ENCODE measurements at places on chromosomes 2 and 18.
A peak's percentile ranks its signal among the peaks of the same experiment; 100 is the strongest.

DNA sequence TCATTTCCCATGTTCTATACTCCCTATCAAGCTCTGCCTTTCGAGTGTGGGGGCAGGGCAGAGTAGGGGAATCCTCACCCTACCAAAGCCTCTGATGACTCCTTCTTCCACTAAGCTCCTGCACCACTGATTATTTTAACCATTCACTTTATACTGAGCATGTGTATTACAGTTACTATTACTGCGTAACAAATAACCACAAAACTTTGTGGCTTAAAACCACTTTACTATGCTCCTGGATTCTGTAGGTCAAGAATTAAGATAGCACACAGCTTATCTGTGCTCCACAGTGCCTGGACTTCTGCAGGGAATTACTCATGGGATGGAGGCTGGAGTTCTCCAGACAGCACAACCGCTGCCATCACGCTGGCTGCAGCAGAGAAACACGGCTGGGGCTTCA, 117.4 kb upstream of the DNAJC10 start:
- DNase-seq, result no peak

DNA sequence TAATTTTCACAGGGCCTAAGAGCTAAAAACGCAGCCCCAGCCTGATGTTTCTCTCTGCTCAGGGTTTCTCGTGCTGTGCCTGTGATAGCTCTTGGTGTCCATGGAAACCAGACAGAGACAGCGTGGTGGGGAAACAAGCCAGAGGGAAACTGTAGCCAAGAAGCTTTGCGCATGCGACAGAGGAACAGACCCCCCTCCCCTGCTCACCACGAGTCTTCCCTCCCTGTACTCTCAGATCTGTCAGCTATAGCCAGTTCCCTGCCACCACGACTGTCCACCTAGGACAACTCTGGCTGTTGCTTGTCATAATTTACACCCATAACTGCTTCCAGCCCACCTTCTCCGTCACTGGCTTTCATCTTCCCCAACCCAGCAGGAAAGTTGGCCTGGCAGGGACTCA, 13.2 kb upstream of the DNAJC27 start:
- peak; percentile 32 for DNase-seq

- no peak for DNase-seq
Measured at GRCh38 chr18:30175621-30176225, 866.8 kb downstream of the DSC3 start.

GRCh38 chr2:173431191-173431590, 76.5 kb downstream of the CDCA7 start:
- no peak for DNase-seq

DNA sequence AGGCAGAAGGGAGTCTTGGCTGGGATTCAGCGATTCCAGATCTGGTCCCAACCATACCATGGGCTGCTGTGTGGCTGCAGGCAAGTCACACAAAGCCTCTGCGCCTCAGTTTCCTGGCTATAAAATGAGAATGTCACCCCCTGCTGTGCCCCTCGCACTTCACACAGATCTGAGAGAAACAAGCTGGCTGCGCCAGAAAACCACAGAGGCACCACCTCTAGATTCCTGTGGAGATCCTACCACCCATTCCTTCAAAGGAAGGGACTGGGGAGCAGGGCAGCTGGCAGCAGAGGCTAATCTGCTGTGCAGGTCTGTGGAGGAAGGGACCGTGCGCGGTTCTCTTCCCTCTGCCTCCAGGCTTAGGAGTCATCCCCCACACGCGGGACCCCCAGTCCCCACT, 19.8 kb downstream of the NEURL3 start:
- no peak for DNase-seq

DNA sequence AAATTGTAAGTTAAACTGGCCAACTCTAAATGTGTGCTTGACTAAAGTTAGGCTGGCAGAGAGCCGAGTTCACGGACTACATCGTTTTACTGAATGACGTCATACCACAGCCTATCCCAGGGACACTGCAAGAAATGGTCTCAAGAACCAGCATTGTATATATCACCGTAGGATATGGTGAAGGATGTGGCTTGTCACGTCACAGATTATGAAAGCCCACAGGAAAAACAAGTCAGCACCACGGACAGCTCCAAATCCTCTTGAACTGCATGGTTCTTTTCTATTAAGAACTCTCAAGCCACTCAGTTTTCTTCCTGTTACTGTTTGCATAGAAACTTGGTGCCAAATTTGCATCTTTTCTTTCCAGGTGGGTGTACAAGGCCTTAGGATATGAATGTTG, 85.1 kb upstream of the ACAA2 start:
- no peak for DNase-seq

- no peak for DNase-seq
Measured at GRCh38 chr18:12376034-12376753, 833 bp downstream of the AFG3L2 start.

- no peak for DNase-seq
Measured at GRCh38 chr2:241816431-241817121, 7.6 kb downstream of the NEU4 start.

- no peak for DNase-seq
Measured at GRCh38 chr2:231421051-231421580, 25.6 kb downstream of the B3GNT7 start.

DNA sequence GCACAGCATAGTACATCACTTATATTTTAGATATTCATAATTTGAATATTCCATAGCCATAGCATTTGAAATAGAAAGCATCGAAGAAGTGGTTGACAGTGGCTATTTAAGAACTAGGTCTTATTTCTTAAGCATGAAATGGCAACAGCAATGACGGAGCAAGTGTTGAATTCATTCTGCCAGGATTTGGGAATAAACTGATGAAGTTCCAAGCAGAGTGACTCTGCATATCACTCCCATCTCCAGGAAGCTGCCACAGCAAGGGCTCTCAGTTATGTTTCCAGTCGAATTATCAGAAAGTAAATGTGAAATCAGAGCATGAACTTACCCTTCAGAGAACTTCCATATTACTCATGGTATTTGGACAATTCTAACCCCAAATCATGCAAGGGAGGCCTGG, 208.1 kb downstream of the IKZF2 start:
- DNase-seq, result no peak

DNA sequence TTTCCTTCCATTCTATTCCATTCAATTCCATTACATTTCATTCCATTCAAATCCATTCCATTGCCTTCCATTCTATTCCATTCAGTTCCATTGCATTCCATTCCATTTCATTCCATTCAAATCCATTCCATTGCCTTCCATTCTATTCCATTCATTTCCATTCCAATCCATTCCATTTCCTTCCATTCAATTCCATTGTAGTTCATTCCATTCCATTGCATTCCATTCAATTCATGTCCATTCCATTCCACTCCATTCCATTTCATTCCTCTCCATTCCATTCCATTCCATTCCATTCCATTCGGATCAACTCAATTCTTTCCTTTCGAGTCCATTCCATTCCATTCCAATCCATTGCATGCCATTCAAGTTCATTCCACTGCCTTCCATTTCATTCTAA, 1128.3 kb downstream of the RPIA start:
- no peak for DNase-seq

GRCh38 chr2:30455114-30455738, 8.2 kb downstream of the LCLAT1 start:
- DNase-seq, result no peak

- peak; percentile 64 for DNase-seq
Measured at GRCh38 chr2:1721706-1722646, 22.3 kb downstream of the PXDN start.

DNA sequence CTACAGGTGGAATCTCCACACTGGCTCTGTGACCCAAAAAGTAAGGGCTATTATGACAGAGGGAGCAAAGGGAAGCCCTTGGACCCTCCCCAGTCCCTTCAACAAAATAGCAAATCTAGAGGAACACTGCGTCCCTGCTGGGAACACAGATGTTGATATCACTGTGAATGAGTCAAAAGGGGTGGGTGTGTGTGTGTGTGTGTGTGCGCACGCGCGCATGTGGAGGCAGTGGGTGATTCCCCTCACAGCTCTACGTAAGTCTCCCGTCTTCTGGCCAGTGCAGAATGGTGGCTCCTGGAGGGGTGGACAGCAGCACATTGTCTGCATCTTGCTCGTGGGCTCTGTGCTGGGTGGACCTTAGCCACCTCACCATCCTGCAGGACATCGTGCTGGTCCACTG, 7.8 kb upstream of the C2orf72 start:
- no peak for DNase-seq

DNA sequence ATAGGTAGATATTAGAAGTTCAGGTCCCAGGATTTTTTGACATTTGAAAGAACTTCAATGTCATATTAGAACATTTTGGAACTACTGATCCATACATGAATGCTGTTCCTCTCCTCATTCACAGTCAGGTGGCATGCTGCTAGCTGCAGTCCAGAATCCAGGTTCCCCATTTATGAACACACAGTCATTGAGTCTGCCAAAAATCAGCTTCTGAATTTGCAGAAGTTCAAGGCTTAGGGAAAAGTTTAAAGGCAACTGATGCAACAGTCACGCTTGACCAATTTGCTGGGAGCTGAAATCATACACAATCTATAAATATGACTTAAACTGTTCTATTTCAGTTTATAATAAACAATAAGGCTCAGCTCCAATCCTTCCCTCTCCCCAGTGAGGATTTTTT, 17.3 kb upstream of the TTR start:
- no peak for DNase-seq

GRCh38 chr2:15273452-15273851, 287.7 kb downstream of the NBAS start:
- no peak for DNase-seq

DNA sequence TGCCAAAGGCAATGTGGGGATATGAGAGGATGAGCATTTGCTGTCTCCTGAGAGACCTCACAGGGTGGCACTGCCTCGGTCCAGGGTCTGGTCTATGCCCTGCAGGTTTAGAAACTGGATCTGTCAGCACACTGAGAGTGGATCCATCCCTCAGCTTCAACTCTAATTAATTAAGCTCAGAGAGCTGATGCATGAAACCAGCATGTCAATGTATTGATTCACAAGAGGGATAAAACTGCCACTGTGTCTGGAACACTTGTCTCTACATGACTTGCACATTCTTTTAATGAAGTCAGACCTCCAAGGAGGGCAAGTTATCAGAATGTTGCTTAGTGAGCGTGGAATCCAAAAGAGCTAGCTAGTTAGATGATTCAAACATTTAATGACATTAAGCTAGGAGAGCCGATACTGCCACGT, 22.5 kb upstream of the POLE4 start:
- no peak for DNase-seq

DNA sequence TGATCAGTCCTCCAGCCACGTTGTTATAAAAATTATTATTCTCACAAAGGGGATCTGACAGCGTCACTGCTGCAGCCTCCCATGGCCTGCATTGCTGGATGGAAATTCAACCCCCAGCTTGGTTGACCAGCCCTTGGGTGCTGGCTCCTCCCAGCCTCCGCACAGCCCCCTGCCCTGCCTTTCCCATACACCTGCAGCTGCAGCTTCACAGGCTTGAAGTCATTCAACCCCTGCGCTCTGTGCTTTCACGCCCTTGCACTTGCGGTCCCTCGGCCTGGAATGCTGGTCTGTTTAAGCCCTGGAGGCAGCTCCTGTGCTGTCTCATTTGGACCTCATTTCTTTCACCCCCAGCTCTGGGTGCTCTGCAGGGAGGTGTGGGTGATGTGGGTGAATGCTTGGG, 860 bp upstream of the CD8A start:
- DNase-seq, result no peak

DNA sequence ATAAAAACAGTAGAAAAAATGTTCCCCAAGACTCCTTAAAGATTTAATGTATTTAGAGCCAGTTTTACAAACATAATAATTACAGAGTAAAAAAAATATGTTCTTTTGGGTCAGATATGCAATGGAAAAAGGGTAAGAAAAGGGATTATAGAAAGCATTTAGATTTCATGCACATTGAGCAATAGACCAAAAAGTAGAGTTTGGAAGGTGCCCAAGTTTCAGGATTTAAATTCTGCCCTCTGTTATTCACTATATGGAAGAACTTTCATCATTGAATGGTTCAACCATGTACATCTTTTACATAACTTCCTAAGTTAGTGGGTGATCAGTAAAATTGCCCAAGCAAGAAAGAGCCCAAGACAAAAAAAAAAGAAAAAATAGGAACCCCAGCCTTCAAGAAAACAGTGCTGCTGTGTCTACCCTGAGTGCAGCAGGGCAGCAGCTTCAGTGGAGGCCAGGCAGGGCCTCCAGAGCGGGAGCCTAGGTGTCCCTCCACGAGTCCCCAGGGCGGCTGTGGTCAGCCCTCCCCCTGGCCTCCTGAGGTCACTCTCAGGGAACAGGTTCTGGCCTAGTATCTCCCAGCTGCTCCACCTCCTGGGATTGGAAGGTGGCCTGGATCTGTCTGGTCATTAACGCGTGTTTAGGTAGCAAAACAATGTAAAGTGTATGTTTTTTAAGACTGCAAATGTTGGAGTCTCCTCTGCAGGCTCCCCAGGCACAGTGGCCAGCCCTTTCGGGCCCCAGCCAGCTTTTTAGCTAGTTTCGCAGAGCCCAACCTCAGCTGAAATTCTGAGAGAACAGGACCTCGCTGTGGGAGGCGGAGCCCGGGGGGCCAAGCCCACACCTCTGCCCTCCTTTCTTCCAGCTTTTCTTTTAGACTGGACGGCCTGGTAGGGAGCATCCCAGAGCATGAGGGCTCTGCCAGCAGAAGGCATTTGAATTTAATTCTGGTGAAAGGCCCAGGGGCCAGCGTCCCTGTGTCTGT, 77.3 kb downstream of the TEX51 start:
- no peak for DNase-seq

DNA sequence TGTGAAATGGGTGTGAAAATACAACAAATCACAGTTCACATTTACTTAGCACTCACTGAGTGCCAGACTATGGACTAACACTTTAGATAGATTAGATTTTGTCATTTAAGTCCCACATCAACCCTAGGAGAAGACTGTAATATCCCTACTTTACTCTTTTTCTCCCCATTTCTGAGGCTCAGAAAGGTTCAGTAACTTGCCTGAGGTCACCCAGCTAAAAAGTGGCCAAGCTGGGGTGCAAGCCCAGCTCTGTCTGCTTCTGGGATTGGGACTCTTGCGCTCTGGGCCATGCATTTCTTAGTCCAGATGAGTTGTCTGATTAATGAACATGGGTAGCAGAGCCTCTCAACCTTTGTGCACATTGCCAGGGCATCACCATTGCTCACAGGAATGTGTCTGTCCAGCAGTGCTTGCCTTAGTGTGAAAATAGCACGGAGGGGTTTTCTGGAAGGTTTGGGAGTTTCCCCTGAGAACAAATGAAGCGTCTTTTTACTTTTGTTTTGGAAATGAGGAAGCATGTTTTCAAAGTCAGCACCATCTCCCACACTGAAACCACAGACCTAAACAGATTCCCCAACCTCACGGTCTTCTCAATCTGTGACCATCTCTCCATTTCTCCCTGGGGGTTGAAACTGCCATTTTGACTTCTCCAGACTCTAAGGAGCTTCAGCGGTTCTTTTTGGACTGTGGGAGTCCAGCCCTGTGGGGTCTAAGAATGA, 31.9 kb downstream of the NRP2 start:
- no peak for DNase-seq

- DNase-seq, result no peak
Measured at GRCh38 chr2:240918258-240919091, 12.3 kb downstream of the CROCC2 start.

DNA sequence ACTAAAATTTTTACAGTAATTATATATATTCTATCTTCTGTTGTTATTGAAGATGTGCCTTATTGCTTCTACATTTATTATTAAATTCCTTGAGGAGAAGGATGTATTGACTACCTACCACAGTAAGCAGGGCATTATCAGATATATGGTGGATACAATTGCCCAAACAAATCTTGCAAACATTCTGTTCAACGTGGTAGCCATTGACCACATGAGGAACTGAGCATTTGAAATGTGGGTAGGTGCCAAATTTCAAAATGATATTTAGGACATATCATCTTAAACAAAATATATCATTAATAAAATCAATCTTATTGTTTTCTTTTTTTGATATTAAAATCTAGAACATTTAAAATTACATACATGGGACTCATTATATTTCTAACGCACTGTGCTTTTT, 11.1 kb downstream of the SCN3A start:
- no peak for DNase-seq

- DNase-seq, result no peak
Measured at GRCh38 chr2:96463119-96463518, 42.0 kb downstream of the NEURL3 start.

All from lower leg skin (tissue), 4 donors.